Stimulated activated naive CD4-positive, alpha-beta T cell (primary cell): ENCODE measurements at places on chromosomes 7 and 10.
A peak's percentile ranks its signal among the peaks of the same experiment; 100 is the strongest.

DNA sequence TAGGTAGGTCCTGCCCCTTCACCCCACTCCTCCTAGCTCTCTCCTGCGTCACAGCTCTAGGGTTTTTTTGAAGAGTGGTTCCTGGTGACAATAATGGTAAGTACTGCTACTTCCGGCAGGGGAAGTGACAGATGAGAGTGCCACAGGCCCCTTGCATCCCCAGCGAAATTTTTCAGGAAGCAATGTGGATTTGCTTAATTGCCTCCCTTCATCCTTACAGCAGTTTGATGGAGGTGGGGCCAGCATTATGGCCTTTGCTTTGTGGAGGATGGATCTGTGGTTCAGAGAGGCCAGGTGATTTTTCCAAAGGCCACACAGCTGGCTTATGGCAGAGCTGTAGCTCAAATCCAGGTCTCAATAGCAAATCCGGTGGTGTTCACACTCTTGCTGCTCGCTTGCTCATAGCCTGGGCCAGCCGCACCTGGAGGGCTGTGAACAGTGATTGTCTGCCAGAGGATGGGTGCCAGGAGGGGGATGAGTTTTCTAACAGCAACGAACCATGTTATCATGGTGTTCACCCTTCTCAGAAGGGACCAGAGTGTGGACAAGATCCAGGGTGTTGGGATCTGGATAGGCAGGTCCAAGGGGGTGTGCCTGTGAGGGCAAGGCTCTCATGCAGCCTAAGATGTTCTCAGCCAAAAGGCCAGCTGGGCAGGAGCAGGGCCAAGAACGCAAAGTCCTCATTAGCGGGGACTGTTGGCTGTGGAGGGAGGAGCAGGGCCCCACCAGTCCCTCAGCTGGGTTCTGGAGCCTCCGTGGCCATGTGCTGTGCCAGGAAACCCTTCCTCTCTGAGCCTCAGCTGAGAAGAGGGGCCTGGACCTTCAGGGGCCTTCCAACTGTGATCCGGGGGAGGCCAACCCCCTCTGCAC, 89.0 kb downstream of the EMX2 start:
- DNase-seq, result no peak

GRCh38 chr7:140604076-140604475, 36.5 kb downstream of the DENND2A start:
- DNase-seq, result no peak

DNA sequence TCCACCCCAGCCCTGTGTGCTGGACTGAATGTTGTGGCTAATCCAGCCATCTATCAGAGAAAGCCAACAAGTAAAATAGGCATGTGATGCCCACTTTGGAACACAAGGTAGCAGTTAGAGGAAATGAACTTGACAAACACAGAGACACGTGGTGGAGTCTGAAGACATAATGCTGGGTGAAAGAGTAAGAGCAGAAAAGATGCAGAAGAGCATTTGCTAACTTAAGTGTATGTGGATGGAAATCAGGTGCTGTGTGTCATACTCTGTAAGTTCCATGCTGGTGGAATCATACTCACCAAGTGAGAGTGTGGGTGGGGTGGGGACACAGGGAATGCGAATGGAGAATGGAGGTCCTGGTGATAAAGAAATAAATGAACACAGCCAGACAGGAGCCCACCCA, 22.8 kb downstream of the WDFY4 start:
- DNase-seq, result no peak

- no peak for DNase-seq
Measured at GRCh38 chr7:65338346-65338745, 35.3 kb upstream of the ZNF92 start.

DNA sequence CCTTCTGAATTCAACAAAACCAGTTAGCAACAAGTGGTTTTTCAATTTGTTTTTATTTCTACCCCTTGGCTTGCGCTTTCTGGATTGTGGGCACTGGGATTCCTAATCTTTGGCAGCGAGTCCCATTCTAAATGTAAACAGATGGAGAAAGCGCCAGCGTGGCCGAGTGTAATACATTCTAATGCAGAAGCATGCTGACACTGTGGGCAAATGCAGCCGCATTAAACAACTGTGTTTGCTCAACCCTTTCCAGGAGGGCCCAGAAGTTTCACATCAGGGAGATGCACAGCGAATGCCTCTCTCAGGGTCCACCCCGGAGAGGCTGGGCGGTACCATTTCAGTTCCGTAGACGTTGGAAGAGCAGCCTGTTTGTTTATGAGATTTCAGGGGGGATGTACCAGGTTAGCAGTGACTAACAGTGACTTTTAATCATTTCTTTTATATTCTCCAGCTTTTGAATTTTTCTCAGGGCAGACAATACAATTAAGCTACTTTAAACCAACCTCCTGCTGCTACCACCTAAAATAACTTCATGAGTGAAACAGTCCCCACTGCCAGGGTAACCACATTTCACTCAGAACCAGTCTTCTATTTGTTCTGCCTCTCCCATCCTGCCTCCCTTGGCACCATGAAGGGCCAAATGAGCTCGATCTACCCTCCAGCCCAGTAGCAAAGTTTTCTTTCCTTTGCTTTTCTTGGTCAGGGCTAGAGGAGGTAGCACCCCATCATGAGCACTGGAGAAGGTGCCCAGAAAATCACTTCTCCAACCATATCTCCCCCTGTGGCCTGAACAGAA, 164.2 kb upstream of the ITGB1 start:
- no peak for DNase-seq

GRCh38 chr7:138154661-138155060, 78.4 kb downstream of the AKR1D1 start:
- no peak for DNase-seq

DNA sequence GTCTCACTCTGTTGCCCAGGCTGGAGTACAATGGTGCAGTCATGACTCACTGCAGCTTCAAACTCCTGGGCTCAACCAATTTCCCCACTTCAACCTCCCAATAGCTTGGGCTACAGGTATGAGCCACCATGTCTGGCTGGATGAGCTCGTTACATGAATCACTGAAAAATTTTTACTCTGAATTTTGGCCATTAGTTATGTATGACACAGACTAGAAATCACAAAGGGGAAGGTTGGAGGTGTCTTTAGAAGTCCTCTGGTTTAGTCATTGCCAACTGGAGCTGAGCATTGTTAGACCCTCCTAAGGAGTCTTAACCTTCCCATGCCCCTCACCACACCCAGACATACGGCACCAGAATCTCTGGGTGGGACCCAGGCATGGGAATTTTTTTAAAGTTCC, 34.7 kb downstream of the SVIL start:
- DNase-seq, result no peak

DNA sequence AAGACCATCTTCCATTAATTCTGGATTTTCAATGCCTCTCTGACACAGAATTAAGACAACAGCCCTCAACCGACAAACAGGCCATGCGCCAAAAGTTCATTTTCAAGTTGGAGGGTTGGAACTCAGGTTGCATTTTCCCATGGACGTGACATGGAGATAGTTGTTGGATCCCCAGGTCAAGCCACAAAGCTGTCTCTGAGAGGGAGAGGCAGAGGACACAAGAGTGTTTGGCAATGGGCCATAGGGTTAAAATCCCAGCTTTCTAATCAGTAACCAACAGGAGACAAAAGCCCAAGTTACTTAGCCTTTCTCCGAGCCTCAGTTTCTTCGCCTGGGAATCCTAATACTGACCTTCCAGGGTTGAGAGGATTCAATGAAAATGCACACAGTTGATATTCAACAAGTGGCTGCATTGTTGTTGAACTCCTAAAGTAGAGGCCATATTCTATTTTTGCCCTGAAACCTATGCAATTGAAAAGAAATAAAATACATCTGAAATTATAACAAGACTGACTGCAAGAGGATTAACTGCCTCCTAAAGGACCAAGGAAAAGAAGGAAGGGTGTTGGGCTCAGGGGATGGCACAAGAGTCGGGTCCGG, 44.3 kb downstream of the SORBS1 start:
- no peak for DNase-seq

DNA sequence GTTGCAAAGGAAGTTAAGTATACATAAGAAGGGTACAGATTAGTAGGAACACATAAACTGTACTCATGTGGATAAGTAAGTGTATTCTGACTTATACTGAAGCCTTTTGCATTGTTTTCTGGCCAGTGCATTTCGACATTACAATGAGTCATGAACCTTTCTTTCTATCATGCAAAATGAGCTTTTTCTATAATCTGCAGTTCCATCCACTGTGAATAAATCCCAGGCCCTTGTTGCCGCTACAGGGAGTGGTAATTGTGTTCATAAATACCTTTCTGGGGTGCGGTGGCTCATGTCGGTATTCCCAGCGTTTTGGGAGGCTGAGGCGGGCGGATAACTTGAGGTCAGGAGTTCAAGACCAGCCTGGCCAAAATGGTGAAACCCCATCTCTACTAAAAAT, 858.3 kb downstream of the GRM8 start:
- DNase-seq, result no peak

DNA sequence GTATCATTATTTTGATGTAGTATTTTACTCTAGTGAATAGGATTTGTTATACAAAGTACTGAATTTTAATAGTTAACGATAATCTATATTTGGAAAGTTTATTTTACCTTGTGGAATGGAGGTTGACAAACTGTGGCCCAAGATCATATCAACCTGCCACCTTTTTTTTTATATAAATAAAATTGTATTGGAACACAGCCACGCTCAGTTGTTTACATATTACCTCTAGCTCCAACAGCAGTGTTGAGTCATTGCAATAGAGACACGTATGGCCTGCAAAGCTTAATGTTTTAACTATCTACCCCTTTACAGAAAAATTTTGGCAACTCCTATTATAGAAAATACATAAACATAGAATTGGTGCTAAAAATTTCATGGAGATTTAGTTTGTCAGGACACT, 239.3 kb downstream of the THSD7A start:
- no peak for DNase-seq

DNA sequence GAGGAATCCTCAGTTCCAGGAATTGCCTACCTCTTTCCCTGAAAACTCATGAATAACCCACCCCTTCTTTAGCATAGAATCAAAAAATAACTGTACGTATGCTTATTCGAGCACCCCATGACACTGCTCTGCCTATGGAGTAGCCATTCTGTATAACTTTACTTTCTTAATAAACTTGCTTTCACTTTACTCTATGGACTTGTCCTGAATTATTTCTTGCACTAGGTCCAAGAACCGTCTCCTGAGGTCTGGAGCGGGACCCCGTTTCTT, 11.1 kb downstream of the CCL24 start:
- DNase-seq, result no peak

DNA sequence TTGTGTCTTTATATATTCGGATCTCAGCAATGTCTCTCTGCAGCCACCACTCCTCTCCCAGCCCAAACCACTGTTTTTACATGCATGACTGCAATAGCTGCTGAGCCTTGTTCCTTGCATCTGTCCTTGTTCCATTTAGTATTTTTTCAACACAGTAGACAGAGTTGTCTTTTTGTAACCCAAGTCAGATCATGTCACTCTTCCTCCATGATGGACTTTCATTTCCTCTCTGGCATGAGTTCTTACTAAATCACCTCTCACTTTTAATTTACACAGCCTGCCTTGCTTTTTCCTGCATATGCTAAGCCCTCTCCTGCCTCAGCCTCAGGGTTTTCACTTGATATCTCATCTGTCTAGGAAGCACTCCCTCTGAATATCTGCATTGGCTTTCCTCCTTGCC, 353.2 kb downstream of the HGF start:
- DNase-seq, result no peak

- no peak for DNase-seq
Measured at GRCh38 chr10:131657318-131657984, 243.4 kb upstream of the PPP2R2D start.

- DNase-seq, result no peak
Measured at GRCh38 chr7:7861211-7861633, 107.4 kb upstream of the GLCCI1 start.

- DNase-seq, result peak; percentile 56
Measured at GRCh38 chr10:101140084-101140949, 9.2 kb downstream of the TLX1 start.

DNA sequence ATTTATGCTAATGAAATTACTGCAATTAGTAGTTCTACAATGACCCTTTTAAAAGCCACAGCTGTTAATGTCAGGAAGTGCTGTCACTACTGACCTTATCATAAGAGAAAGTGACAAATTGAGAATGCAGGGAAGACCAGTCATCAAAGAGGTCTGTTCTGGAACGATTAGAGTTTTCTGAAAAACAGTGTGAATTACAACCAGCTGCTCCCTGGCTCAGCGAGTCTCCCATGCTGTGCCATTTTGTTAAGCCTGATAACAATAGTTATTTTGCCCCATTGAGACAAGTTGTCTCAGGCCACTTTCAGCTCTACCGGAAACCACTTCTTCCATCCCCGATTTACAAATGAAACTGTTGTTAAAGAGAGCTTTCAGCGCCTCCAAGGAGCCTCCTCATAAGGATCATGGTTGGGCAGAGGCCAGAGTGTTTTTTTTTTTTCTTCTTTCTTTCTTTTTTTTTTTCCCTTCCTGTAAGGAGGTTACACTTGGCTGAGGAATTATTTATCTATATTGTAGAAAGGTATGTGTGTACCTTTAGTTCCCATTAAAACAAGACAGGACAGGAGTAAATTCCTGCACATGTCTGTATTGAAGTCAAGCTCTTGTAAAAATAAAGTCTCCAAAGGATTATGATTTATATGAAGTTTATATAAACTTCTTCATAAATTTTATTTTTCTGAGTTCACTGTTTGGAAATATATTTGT, 173.6 kb downstream of the CDCA7L start:
- DNase-seq, result no peak

DNA sequence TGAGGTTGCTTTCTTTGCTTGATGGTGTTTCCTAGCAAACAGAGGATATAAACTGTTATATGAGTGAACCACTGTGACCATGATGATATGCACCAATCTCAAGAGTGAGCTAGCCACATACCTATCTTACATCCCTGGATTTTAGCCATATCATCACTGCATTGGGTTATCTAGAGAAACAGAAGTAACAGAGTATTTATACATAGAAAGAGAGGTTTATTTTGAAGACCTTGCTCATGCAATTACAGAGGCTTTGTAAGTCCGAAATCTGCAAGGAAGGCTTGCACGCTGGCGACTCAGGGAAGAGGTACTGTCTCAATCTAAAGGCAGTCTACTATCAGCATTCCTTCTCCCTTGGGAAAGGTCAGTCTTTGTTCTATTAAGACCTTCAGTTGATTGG, 11.8 kb upstream of the PON2 start:
- DNase-seq, result no peak

GRCh38 chr10:133212853-133213494, 17.0 kb upstream of the UTF1 start:
- DNase-seq, result no peak

- DNase-seq, result no peak
Measured at GRCh38 chr10:121154846-121155245, 303.7 kb downstream of the WDR11 start.
